AG08395 (cell line): ENCODE measurements at places on chromosomes 2 and 18.

DNA sequence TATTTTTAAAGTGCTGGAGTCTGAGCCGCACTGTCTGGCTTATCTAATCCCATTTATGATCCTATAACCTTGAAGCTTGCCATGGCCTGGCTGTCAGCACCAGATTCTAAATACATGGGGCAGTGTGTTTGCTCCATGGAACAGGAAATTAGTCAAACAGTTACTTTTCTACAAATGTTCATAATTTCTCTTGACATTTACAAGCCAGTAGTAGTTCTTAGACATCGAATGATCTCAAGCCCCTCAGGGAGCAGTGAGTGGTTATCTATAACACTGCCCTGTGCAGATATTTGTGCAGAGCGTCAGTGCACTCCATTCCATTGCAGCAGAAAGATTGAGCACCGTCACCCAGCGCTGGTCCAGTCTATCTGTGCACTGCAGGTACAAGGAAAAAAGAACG lies 205.2 kb downstream of the AGPS start:
- no peak for DNase-seq

GRCh38 chr2:207182911-207183310 lies 17.2 kb upstream of the KLF7 start:
- peak; percentile 25 for DNase-seq

DNA sequence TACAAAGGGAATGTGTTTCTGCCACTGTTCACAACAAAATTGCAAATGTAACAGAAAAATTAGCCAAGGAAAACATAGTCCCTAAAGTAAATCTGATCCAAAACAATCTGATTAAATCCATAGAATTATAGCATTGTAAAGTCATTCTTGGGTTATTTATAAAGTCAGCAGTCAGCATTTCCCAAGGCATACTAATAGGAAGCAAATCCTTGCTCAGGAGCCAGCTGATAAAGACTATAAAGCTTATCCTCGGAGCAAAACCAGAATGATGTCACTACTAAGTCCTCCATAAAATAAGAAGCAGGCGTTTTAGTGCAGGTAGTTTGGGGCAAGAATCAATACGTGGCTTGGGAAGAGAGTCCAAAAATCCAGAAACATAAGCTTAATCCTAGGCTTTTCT lies 67.3 kb upstream of the CSRNP3 start:
- DNase-seq: no peak

GRCh38 chr2:159605441-159606178 lies 10.7 kb downstream of the BAZ2B start:
- DNase-seq: no peak

DNA sequence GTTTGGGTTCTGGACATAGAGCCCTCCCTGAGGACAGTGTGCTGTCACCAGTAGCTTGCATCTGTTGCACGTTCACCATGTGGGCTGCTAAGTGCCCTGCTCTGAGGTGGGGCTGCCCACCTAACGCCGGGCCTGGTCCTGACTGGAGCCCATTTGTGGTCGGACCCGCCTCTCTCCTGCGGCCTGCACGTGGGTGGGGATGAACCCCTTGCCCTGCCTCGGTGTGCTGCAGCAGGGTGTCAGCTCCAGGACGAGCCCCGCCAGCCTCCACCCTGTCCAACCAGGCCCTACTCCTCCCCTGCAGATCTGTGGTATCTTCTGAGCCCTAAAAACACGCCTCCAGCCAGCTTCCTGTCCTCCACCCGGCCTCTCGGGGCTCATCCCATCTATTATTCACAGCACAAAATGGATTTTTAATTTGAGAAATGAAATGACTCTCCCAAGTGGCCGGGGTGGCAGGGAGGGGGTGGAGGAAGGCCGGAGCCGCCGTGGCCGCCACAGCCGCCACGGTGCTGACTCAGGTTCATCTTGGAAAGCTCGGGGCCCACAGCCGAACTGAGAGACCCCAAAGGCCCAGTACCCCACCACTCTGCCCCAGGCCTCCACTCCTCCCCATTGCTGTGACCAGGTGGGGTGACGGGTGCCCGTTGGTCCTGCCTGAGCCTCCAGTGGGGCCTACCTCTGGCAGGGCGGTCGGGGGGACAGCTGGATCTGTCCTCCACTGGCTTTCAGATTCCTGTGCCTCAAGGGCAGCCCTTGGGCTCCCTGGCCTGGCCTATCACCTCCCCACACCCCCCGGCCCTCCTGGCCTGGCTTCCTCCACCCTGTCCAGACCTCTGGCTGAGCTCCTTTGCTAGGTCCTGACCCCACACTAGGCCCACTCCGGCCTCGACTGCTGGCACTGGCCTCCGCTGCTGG lies 2.8 kb upstream of the ECEL1 start:
- no peak for DNase-seq

GRCh38 chr2:203997481-203997880 lies 60.9 kb downstream of the ICOS start:
- no peak for DNase-seq

DNA sequence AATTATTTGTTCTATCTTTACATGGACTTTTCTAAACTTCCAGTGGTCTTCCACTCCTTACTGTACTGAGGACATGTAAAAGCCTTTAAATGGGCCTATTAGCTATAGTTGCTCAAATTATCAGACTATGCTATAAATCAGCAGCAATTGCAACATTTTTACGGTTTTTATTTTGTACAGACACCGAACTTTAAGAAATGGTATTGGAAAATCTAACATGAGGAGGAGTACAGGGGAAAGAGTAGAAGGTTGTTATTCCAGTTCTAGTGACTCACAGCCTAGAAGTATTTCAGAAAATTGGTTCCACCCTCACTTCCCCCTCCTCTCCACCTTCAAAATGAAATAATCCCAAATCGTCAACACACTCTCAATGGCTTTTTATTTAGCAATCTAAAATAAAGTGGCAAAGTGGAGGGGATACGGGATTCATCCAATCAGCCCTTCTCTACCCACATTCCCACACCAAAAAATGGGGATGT lies 1.1 kb downstream of the NCKAP1 start:
- DNase-seq: peak; percentile 25

- no peak for DNase-seq
Measured at GRCh38 chr2:7595206-7595605, 678.0 kb downstream of the RNF144A start.
